ENCODE measurements at places on chromosomes 4 and X. TPM values are rescaled to one million over a fixed set of nuclear protein-coding genes. Genes with fewer than 3 reads are reported as not detected.

DNA sequence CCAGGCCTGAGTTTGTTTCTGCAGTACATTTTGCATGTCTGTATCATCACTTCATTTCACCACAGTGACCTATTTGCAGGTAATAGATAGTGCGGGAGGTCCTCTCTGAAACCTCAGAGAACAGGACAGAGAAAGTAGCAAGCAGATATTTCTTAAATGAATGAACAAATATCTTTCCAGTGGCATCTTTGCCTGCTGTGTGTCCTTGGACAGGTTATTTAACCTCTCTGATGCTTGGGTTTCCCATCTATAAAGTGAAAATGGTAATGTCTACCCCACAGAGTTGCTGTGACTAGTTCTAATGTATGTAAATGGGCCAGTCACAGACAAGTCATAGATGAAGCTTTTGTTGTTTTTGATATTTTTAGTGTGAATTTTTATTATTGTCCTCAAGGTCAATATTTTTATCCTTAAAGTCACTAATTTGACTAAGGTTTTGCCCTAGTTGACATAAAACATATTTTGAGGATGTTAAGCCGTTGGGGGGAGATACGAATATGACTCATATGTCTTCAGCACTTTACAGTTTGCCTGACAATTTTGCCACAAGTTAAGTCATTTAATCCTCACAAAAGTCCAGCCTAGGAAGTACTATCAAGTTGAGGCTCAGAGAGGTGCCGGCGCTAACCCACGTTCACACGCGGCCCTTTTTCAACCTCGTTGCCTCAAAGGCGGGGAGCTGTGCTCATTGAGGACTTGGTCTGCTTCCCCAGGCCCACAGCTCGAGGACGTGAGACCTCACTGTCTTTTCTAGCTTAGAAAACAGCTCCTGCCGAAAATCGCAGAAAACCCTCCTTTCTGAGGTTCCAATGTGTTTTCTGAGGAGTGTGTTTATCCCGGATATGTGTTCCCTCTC lies 126.7 kb upstream of the STX18 start:
- no peak for DNase-seq
- H3K27me3 ChIP-seq: no peaks in the 10 kb centered on the region
- H3K4me3 ChIP-seq: no peak overlapping the region
- H3K4me1 ChIP-seq: no peaks in the 10 kb centered on the region
- H3K36me3 ChIP-seq: no peaks in the 10 kb centered on the region
- no peak overlapping the region for H3K27ac ChIP-seq

DNA sequence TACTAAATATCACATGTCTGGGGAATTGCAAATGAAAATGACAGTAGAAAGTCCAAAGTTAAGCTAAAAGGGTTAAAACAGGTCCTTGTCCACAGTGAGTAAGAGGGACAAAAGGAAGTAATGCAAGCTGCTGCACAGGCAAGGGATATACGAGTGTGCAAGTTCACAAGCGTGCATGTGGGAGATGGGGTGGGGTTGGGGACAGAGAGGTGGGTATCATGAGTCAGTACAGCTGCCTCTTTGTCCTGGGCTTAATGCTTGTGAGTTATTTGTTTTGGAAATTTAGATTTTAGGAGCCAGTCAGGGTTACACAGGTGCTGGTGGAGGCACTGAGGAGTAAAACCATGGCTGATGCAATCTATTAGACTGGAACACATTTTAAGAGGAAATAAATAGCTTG lies 3.3 kb upstream of the GPRASP2 start:
- no peak overlapping the region for H3K27ac ChIP-seq
- no peak overlapping the region for H3K4me3 ChIP-seq
- no peaks in the 10 kb centered on the region for H3K4me1 ChIP-seq
- no peaks in the 10 kb centered on the region for H3K36me3 ChIP-seq
- no peaks in the 10 kb centered on the region for H3K27me3 ChIP-seq

DNA sequence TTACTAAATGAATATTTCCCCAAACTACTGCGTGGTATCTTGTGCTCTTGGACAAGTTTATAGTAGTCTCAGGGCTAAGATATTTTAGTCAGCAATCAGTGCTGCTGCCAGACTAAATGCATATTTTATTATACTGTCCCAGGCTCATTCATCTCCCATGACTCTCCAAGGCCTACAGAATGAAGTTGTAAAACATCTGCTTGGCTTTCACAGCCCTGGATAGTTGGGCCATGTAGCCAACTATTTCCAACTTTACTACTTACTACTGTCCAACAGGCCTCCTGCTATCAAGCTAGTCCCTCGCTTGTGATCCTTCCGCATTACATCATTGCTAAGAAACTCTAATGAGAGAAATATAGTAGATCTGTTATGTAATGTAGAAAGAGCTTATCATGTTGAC lies 31.4 kb downstream of the MAGEB16 start:
- H3K4me3 ChIP-seq: no peak overlapping the region
- no peak for DNase-seq
- no peaks in the 10 kb centered on the region for H3K36me3 ChIP-seq
- no peaks in the 10 kb centered on the region for H3K27me3 ChIP-seq
- no peak overlapping the region for H3K27ac ChIP-seq

DNA sequence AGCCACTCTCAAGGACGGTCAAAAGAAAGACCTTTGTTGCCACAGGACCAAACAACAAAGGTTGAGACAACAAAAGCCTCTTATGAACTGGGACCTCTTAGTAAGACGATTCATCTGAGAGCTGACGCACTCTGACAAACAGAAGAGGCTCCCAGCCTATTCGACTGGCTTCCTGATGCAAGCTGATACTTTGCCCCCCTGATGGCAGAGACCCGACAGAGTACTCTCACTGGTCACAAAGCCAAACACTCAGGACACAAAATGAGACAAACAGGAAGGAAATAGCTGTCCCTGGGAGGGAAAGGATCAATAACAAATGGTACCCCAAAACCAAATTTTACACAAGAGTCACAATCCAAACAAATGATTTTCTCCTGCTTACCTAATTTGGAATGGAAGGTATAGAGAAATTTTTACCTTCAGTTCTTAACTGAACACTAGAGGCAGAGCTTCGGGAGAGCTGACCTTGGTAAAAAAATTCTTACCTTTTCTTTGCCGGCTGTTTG lies 75.2 kb upstream of the PLAC8 start:
- no peak for DNase-seq
- no peak overlapping the region for H3K27ac ChIP-seq
- no peak overlapping the region for H3K4me3 ChIP-seq

Gene ZNF185
- total RNA-seq: 0.56 TPM

Gene MAOA
- 244 TPM for total RNA-seq
